ENCODE measurements at places on chromosomes 3 and 15.

DNA sequence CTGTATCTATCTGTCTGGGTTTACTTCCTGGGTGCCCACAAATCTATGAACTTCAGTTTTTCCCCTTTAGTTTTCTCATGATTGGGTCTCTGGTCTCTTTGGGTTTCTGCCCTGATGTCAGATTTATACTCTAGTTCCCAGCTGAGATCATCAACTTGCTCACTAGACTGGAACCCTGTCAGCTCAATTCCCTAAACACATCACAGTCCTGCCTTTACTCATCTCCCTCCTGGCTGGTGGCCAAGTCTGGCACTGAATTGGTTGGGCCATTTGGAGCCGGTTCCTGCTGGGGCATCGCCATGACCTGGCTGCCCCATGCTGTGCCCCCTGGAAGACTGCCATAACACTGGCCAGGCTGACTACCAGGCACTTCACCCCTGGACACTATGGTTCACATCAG is 345.3 kb downstream of the CHST2 start:
- DNase-seq: peak; percentile 17

DNA sequence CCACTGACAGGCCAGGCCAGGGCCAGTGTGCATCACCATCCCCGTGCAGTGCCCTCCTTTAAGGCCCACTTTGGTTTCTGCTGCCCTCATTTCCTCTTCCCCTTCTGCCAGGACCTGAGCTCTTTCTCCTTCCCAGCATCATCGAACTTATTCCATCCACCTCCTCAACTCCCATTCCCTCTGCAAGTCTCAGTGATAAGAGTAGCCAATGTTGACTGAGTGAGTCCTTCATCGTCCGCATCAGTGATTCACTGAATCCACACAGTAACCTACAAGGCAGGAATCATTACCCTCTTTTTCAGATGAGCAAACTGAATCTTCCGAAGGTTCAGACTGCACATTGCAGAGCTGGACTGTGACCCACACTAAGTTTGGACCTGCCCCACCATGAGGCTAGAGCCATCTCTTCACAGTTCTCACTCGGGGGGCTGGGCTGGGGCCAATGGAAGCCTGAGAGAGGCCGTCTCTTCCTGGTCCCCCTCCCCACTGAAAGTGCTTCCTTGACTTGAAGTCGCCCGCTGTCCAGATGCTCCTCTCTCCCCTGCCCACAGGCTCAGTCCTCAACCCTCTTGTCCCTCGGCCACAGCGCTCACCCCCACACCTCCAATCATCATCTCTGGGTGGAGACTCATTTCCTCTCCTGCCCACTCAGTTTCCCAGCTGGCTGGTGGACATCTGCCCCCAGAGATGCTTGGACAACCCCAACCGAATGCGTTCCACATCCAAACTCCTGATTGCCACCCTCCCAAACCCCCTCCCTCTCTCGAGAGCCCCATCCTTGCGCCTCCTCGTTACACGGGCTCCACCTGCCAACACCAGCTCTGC is 15.2 kb upstream of the ANPEP start:
- no peak for DNase-seq

- peak; percentile 93 for DNase-seq
Observed at GRCh38 chr15:69403594-69403993, 10.6 kb upstream of the KIF23 start.

- peak; percentile 3 for DNase-seq
Observed at GRCh38 chr3:3560591-3561311, 238.5 kb upstream of the LRRN1 start.

DNA sequence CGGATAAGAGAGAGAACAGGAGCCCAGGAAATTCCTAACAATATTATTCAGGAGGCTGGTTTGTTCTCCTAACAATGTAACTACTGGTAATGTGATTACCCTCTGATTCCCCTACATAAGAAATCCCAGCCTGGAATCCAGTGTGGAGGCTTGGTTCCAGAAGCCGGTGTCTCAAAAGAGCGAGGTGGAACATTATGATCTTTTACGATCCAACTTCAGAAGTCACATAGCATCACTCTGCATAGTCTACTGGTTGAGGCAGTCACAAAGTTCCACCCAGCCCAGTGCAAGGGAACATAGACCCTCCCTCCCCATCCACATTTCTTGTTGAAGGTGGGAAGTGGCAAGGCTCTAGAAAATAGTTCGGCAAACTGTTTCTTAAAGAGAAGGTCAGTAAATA is 81.6 kb upstream of the GALNT15 start:
- no peak for DNase-seq

GRCh38 chr3:21487520-21487919 is 263.5 kb downstream of the ZNF385D start:
- DNase-seq: no peak

- no peak for DNase-seq
Observed at GRCh38 chr3:136186846-136187245, 9.3 kb downstream of the MSL2 start.

GRCh38 chr15:98760112-98760826 is 111.9 kb downstream of the IGF1R start:
- no peak for DNase-seq

GRCh38 chr3:134150476-134150875 is 100.2 kb downstream of the RYK start:
- DNase-seq: no peak

DNA sequence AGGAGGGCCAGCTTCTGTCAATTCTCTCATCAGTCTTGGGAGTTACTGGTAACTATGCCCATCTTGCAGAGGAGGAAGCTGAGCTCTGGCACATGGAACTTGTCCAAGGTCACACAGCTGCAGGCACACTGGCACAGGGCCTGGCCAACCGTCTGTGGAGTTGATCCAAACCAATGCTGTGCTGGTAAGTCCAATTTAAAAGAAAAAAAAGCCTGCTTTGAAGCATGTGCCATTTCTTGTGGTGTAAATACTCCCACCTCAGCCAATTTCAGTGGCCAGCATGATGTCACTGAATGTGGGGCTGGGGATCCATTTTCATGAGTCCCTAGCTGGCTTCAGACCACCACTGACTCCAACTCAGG is 83.4 kb downstream of the CHSY1 start:
- DNase-seq: peak; percentile 41

- peak; percentile 92 for DNase-seq
Observed at GRCh38 chr15:43872416-43873020, 45.7 kb downstream of the WDR76 start.

- DNase-seq: no peak
Observed at GRCh38 chr15:28080386-28080785, 18.7 kb downstream of the OCA2 start.

DNA sequence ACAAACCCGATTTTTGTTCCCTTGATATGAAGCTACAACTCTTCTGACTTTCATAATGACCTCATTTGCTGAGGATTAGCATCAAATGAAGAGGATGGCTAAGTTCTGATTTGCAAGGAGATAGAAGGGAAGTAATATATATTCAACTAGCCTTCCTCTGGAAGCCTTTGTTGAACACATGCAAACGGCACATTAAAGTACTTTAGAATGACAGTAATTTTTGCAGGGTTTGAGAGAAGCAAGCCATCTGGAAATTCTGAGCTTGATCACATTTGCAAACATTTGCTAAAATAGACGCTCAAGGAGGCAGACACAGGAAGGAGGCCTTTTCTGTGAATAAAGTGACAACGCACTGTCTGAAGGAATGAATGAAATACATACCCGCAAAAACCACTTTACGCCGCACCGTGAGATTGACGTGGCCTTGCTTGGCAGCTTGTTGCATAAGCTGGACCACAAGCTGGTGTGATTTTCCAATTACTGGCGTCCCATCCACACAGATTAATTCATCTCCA is 657.2 kb downstream of the MAGI1 start:
- no peak for DNase-seq

GRCh38 chr3:29677421-29677820 is 396.6 kb downstream of the RBMS3 start:
- peak; percentile 60 for DNase-seq

- DNase-seq: no peak
Observed at GRCh38 chr15:76060118-76060989, 569 bp downstream of the TMEM266 start.

DNA sequence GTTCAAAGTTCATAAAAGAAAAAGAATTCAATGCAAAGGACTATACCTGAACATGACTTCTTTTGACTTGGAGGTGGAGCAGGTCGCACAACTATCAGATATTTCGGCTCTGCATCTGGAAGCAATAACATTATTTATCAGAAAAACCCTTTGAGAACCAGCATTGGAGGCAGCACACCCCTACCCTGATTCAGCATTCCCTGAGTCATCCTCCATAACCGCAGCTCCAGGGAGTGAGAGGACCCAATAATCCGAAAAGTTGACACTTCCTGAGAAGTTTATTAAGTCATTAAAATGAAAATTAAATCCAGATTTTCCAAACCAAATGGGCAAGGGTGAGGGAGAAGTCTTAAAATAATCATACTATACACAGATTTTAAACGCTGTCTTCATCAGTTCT is 90.6 kb downstream of the ABI3BP start:
- DNase-seq: peak; percentile 45

GRCh38 chr3:110493438-110494092 is 578.1 kb upstream of the NECTIN3 start:
- no peak for DNase-seq

- DNase-seq: no peak
Observed at GRCh38 chr3:18499301-18499700, 74.2 kb upstream of the SATB1 start.

GRCh38 chr3:189041482-189042090 is 130.2 kb upstream of the TPRG1 start:
- DNase-seq: peak; percentile 75

GRCh38 chr3:94787066-94787465 is 724.2 kb downstream of the NSUN3 start:
- DNase-seq: no peak

DNA sequence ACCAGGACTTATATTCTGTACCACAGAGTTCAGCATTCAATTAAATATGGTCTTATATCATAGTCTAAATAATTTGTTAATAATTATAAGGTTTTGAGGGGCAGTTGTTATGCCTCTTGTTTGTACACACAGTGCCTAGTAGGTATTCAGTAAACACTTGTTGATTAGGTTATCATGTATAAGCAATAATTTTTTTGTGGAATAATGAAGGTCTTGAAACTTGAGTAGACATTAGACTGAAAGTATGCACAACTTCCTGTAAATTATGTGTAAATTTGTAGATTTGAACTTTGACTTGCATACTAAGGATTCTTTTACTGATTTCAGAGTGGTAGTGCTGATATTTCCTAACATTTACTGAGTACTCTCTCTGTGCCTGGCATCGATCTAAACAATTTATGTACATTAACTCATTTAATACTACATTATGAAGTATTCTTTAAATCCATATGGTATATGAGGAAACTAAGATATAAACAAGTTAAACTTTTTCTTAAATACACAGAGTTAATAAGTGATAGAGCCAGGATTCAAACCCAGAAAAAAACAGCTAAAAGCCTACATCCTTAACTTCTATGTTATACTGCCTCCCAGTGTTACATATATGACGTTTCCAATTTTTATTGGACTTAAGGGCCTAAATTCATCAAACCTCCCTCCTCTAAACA is 65.1 kb downstream of the GLCE start:
- peak; percentile 80 for DNase-seq

GRCh38 chr15:89021224-89021623 is 67.0 kb upstream of the ABHD2 start:
- no peak for DNase-seq

GRCh38 chr3:149879872-149880271 is 66.9 kb downstream of the RNF13 start:
- peak; percentile 86 for DNase-seq

DNA sequence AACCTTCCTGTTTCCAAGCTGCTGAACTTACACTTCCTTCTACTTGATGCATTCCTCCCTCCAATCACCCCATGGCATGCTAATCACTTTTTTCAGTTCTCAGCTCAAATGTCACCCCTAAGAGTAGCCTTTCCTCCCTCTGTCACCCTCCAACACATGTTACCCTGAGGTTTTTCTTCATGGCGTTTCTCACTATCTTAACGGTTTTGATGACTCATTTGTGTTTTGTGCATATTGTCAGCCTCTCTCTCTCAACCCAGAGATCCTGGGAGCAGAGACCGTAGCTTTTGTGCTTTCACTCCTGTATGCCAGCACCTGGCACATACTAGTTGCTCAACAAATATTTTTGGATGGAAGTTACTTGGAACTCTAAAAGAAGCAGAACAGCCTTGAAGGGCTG is 24.5 kb downstream of the LRRC3B start:
- no peak for DNase-seq

GRCh38 chr3:140708815-140709214 is 31.0 kb downstream of the TRIM42 start:
- no peak for DNase-seq

- no peak for DNase-seq
Observed at GRCh38 chr15:90624278-90624981, 92.7 kb upstream of the BLM start.

GRCh38 chr3:15345608-15346137 is 13.3 kb upstream of the SH3BP5 start:
- DNase-seq: no peak

GRCh38 chr15:63006032-63006878 is 36.3 kb upstream of the TPM1 start:
- no peak for DNase-seq

GRCh38 chr15:29805043-29805707 is 17.1 kb downstream of the TJP1 start:
- DNase-seq: peak; percentile 85

- no peak for DNase-seq
Observed at GRCh38 chr15:41987246-41987924, 15.0 kb upstream of the EHD4 start.

DNA sequence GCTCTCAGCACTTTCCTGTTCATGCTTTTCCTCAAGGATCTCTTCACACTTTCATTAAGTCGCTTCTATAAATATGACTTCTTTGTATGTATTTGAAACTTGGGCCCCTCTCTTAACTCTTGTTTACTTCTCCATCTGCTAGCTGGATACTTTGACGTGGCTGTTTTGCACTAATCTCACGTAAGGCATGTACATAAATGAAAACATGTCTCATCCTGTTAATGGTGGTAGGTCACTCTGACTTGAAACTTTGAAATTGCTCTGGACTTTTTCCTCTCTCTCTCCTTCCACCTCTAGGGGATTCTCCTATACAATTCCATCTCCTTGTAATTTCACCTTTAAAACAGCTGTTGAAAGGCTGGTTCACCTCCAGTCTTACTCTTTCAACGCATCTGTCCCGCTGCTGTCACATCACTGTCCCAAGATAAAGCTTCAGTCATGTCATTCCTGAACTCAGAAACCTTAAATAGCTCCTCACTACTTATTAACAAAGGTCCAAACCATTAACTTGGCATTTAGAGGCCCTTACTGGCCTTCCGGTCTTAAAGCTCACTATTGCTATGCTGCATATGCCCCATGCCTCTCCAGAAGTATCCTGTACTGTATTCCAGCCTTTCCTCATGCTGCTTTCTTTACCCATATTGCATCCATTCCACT is 1.2 kb downstream of the BLOC1S6 start:
- DNase-seq: peak; percentile 27
